Daoy (cell line): ENCODE measurements at places on chromosomes 6 and 20. TPM values are rescaled to one million over a fixed set of nuclear protein-coding genes. Genes with fewer than 3 reads are reported as not detected.
A peak's percentile ranks its signal among the peaks of the same experiment; 100 is the strongest.

PI16 gene
- 0.06 TPM in 1 of 2 replicates, not detected in the other for total RNA-seq

PKHD1 gene
- under 0.01 TPM in 1 of 2 replicates, not detected in the other for total RNA-seq

DNA sequence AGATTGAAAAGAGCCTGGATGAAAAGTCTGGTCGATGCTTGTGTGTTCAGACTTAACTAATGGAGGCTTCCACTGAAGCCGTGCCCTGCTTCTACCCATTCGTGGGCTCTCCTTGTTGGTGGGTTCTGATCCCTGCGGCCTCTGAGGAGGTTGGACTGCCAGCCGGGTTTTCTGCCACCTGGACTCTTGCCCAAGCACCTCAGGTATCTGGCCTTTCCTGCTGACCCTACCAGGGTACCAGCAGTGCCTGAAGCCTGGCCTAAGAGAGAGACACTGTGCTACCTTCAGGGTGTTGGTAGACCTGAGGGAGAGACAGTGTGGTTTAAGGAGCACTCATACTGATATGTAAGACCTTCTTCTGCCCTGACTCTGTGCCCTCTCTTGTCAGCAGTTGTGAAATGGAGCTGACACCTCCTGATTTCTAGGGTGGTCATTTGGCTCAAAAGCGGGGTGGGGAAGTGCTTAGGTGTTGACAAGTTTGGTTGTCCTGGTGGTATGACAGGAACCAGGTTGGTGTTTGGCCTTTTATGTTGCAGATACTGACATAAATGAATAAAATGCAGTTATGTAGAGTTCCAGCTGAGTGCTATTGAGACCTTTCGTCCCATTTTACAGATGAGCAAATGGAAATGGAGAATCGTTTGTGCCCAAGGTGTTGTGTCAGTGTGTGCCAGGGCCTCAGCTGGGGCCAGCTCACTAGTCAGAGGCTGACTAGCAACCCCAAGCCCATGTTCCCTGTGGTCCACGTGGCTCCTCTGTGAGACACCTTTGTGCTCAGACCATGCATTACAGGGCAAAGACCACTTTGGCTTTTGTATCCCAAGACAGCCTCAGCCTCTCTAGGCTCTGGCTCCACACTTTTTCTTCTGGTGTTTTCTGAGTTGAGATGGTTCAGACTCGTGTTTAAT lies 3.1 kb downstream of the PLCG1 start:
- no peak for DNase-seq

FKBP1C gene
- 0.21 TPM in 1 of 2 replicates, not detected in the other for total RNA-seq

- peak; percentile 84 for DNase-seq
These were observed 40.3 kb downstream of the PLCG1 start for GRCh38 chr20:41177636-41178035.
